ENCODE measurements at places on chromosomes 6 and 20.

DNA sequence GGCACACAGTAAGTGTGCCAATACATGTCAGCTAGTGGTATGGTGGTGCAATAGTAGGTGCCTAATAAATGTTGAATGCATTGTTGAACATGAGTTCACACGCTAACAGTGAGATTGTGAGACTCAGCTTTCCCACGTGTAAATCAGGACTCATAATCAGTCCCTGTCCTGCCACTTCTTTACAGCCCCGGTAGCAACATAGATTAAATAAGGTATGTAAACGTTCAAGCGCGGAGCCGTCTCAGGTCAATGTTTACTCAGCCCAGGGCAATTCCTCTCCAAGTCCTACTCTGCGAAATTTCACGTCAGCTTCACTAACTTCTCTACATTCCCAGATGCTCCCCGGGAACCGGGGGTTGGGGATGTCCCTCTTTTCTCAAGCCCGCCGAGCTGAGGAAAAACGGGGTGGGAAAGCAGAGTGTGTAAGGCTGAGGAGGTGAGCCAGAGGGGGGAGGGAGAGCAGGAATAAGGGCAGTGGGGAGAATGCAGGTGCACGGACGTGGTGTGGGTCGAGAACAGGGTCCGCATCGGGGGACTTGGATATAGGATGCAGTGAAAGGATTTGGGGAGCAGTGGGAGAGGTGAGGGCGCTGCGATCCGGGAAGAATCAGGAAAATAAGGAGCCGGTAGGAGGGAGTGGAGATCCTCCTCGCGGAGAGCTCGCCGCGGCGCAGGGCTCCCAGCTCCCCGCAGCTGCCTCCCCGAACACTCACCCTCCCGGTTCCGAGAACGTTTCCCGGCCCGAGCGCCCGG lies 544 bp upstream of the TP53INP2 start:
- DNase-seq: peak; percentile 8

GRCh38 chr6:50141100-50141499 lies 91.4 kb upstream of the DEFB112 start:
- DNase-seq: no peak

GRCh38 chr20:62589720-62590119 lies 52.6 kb upstream of the SLCO4A1 start:
- DNase-seq: no peak

- DNase-seq: no peak
Measured at GRCh38 chr6:31958412-31958740, 395 bp downstream of the NELFE start.

GRCh38 chr6:118240878-118241528 lies 307.1 kb upstream of the PLN start:
- no peak for DNase-seq

- DNase-seq: no peak
Measured at GRCh38 chr20:5044075-5044620, 42.8 kb upstream of the SLC23A2 start.

- no peak for DNase-seq
Measured at GRCh38 chr6:130460934-130461333, 95.1 kb downstream of the TMEM200A start.

GRCh38 chr20:12699374-12700228 lies 309.2 kb upstream of the SPTLC3 start:
- no peak for DNase-seq

GRCh38 chr6:81788748-81789147 lies 36.3 kb upstream of the TENT5A start:
- no peak for DNase-seq

GRCh38 chr6:130000526-130001421 lies 17.6 kb upstream of the L3MBTL3 start:
- DNase-seq: no peak

- DNase-seq: no peak
Measured at GRCh38 chr20:38809942-38810341, 4.4 kb downstream of the PPP1R16B start.

DNA sequence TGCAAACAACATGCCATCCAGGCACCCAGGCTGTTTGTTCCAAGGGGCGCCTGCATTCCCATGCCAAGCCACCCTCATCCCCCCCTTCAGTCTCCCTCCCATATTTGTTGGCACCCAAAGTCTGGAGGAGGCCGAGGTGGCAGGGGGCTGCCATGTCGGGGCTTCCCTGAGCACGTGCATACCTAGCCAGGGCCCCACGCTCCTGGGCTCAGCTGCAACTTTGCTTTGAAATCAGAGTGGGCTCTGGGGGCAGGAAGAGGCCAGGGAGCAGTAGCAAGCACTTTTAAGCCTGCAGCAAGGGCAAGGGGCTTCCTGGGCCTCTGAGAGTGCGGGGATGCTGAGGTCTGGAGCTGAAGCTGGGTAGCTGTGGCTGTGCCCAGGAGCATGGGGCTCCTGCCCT lies 655.9 kb upstream of the EYS start:
- no peak for DNase-seq

GRCh38 chr6:25217829-25218228 lies 61.3 kb upstream of the CARMIL1 start:
- no peak for DNase-seq

- DNase-seq: no peak
Measured at GRCh38 chr20:5662769-5663168, 87.4 kb upstream of the SHLD1 start.

- no peak for DNase-seq
Measured at GRCh38 chr6:36683656-36684446, 5.3 kb downstream of the CDKN1A start.

DNA sequence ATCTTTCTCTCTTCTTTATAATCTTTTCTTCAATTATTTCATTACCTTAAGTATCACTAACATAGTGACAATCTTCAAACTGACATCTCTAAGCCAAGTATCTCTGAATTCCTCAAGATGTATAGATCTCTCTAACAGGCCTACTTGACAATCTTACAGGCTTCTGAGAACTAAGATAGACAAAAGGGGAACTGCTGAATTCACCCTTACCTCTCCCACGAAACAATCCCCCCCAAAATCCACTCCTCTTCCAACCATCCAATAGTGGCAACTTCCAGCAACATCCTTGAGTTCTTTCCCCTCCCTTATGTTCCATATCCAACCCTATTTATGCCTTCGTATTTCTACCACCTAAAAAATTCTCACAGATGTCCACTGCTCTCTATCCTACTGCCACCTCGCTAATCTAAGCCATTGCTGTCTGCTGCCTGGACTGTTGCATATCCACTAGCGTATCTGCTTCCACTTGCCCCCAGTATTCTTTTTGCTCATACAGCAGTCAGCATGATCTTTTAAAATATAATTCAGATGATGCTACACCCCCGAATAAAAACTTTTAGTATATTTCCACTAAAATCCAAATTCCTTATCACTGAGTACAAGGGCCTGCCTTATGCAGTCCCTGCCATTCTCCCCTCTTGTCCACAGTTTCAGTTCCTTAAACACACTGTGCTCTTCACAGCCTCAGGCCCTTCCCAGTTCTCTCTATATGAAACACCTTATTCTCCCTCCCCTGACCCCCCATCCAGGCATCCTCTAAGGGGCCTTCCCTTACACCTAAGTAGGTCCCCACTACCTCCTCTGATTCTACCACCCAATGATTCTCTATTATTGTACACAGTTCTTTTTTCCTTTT lies 8.0 kb downstream of the REPS1 start:
- DNase-seq: no peak

DNA sequence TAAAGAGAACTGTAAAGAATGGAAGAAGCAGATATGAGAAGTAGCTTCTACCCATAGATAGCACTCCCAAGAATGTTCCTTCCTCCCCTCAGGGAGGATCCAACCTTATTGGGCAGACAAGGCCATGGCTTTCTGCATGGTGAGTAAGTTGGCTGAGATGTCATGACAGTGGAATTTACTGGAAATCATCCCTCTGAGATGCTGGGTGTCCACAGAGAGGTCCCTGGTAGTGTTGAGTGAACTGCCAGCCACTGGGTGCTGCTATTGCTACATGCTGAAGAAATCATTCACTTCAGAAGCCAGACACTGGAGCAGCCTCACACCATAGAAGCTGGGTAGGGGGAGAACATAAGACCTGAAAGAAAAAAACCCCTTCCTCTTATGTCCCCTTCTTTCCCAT lies 46.4 kb upstream of the FERMT1 start:
- DNase-seq: no peak

GRCh38 chr6:112683926-112684325 lies 336.8 kb downstream of the RFPL4B start:
- no peak for DNase-seq

DNA sequence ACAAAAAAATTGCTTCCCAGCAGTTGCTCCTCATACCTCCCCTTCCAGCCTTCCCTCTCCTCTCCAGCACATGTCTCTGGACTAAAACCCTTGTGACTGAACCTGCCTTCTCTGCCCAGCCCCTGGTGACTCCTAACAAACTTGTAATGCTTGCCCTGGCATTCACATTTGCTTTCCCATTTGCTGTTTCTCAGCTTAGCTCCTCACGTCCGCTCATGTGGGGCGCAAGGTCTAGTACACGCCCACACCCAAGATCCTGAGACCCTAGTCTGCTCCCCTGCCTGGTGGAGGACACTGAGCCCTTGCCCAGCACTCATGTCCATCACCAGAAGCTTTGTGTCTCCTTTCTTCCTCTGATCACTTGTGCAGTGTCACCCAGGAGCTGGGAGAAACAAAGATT lies 18.3 kb upstream of the RBPJL start:
- no peak for DNase-seq

DNA sequence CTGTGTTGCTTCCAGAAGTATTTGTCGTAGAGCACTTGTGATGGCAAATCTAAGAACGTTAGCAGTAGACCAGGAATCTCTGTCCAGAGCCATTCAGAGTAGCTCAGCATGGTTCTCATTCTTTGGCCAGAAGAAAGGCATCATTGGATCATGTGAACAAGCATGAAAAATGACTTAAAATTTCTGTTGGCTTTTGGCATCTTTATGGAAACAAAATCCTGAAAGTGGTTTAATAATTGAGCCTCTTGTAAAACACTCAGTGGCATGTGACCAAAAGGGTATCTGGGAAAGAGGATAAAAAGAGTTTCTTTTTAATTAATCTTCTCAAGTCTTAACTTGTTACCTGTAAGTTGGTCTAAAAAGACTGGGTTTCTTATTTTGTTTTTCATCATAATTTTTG lies 55.2 kb downstream of the PTPN1 start:
- no peak for DNase-seq

- DNase-seq: no peak
Measured at GRCh38 chr6:41247288-41247865, 19.2 kb downstream of the TREML4 start.

DNA sequence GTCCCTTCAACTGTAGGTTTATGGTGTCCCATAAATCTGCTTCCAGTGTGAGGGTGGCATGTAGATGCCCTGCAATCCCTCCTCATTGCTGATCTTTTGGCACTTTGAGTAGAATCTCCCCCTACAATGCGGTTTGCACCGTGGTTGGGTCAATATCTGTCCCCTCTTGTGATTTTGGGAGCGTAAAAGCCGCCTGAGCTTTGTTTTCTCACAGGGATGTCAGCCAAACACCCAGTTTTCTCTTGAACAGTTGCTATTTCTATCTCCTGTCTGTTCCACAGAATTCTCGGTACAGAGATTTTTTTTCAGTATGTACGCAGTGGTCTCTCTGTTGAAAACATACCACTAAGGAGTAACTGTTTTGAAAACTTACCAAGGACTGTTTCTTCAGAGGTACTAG lies 21.8 kb downstream of the CDS2 start:
- DNase-seq: no peak

DNA sequence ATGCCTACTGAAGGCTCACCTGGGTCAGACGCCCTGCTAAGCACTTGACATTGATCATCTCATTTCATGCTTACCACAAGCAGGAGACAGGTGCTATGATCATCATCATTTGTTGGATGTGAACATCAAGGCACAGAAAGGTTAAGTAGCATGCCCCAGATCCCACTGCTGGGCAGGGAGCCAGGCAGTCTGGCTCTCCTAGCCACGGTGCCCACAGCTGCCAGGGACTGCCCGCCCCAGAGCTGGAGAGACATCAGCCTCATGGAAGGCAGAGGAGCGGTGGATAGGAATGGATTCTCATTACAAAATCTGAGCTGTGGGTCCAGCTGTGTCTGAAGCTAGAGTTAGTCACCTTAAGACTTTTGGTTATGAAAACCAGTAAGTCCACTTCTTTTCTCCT lies 3.6 kb downstream of the SULF2 start:
- no peak for DNase-seq

DNA sequence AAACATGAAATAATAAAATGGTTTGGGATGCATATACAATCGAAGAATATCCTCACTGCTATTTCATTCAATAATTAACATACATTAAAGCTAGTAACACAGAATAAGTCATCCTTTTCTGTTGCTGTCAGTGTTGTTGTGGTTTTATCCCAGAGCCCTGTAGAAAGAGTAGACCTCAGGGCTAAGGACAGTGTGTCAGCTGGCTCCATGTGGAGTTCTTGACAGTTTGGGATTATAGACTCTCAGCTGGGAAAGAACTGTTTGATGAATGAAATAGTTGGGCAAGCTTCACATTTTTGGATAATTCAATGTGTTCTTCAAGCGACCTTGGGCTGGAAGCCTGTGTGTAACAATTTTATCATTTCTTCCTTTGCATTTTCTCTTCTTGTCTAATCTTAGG lies 10.1 kb downstream of the UTRN start:
- no peak for DNase-seq

- no peak for DNase-seq
Measured at GRCh38 chr6:85191656-85192055, 258.2 kb upstream of the NT5E start.

GRCh38 chr20:43167615-43168014 lies 22.1 kb downstream of the PTPRT start:
- no peak for DNase-seq

GRCh38 chr6:22605736-22606135 lies 36.4 kb downstream of the HDGFL1 start:
- DNase-seq: no peak

GRCh38 chr6:31972709-31973350 lies 892 bp upstream of the DXO start:
- no peak for DNase-seq

GRCh38 chr6:2791450-2791974 lies 26.3 kb downstream of the WRNIP1 start:
- no peak for DNase-seq

DNA sequence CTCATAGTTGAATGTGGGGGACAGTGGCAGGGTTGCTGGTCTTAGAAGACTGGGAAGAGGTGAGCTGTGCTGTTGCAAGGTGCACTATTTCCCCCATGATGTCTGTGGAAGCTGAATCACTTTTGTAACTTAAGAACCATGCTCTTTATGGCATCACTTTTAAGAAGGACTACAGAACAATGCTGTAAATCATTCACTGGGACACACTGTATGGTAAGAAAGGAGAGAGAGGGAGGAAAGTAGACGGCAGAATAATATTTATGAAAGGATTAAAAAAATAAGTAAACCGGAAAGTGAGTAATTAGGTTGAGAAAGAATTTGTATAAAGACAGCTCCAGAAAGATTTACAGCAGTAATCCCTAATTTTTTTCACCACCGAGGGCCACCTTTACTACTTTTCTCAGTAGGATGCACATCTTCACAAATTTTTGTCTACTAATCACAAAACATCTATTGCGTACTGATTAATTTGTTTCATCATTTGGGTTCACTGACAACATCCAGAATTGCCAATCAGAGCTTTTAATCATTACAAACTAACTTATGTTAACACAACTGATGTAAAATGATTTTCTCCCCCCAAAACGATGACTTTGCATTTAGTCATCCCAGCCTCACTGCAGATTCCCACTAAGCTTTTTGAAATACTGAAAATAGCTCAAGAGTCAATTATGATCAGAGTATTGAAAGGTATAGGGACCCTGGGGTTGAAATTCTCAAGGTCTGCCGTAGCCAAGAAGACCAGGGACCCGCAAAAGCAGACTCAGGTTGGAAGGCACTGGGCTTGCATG lies 560.7 kb upstream of the NOX3 start:
- DNase-seq: no peak
